ENCODE measurements at places on chromosomes 1 and 21. TPM values are rescaled to one million over a fixed set of nuclear protein-coding genes. Genes with fewer than 3 reads are reported as not detected.

GRCh38 chr1:47840393-47841190, 156.6 kb downstream of the TRABD2B start:
- no peak for DNase-seq

DNA sequence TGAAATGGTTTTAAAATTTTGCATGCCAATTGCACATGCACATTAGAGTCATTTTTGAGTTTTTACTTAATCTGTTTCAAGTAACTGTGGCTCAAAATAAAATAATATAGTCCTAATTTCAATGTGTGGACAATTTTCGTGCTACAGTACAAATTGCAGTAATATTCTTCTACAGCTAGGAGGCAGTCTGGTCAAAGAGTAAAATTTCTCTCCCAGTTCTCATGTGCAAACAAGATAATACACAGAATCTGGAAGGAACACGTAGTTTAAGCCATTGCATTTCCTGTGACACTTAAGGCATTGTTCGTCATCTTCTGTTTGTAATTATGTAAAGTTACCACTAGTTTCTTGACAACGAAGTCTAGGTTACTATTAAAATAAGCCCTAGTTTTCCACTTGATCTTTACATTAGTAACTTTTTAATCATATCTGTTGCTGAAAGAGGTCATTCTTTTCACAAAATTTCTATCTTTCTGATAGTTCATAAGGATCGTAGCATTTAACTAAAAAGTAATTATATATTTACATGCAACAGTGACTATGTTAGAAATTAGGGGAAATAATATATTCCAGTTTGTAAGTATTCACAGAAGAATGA, 28.9 kb downstream of the ODR4 start:
- peak; percentile 74 for DNase-seq

- no peak for DNase-seq
These were observed 609 bp upstream of the ATF3 start for GRCh38 chr1:212607913-212608391.

DNA sequence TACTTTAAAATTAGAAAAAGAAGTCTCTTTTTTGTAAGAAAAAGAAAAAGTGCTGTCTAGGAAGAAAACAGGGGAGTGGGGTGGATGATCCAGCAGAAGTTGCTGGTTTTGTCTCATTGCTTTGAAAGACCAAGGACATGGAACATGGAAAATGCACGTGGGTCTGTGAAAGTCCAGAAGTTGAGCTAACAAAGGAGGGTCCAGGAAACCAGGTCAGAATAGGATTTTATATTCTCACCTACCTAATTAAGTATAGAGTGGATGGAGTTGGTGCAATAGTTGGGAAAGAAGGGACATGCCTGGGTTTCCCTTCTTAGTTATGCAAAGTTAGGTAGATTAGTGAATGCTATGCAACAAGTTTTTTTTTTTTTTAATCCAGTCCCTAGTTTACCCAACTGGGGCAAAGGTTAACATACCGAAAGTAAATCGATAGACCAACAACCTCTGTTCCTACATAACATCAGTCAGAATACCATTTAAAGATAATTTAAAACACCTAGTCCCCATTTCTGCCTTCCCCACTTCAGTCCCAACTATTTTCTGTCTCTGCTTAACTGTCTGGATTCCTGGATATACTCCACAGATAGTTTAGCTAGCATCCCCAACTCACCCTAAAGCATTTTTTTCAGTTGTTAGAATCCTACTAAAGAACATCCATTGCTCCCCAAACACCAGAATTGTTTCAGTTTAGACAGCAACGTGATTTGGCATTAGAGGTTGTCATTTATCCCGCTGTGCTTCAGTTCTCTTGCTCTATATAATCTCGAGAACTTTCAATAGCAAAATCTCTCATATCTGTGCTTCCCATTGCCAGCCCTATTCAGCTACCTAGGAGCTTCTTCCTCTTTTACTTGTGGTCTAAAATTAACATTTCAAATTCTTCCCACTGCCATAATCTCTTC, 105.7 kb upstream of the PLPPR5 start:
- no peak for DNase-seq

DNA sequence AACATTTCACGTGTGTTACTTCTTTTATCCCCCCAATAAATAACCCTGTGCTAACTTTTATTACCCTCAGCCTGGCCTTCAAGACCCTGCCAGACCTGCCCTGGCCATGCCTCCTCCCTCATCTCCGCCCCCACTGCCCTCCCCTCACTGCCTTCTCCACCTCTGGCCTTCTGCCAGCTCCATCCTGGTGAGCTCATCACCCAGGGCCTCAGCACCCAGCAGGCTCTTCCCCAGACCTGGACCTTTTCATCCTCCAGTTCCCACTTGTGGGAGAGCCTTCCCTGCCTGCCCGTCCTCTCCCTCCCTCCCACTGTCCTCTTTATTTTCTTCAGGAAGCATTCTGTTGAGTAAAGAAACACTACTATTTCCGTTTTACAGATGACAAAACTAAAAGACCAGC, 72.0 kb downstream of the SLC66A1 start:
- DNase-seq: no peak

DNA sequence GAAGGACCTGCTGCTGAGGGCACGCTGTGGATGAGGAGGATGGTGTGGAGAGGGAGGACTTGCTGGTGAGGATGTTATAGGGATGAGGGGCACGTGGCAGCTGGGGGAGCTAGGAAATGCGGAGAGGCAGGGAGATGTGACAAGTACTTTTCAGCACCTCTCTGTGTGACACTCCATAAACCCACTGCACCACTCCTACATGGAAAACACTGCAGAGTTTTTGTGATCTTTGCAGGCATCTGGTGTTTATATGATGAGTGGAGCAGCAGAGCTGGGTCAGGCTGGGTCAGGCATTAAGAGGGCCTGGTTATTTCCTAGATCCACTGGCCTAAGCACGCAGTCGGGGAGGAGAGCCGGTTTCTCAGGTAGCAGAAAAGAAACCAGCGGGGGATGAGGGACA, 167.3 kb upstream of the COA6 start:
- DNase-seq: no peak

DNA sequence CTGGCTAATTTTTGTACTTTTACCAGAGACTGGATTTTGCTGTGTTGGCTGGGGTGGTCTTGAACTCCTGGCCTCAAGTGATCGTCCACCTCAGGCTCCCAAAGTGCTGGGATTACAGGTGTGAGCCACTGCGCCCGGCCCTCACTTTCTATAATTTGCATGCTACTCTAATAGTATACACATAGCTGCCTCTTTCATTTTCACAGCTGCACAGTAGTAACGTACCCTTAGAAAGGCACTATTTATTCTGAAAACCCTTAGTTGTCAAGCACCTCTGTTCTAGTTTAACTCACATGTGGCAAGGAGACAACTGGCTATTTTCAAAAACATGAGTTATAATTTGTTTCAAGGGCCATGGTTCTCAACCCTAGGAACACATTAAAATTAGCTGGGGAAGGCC, 17.2 kb downstream of the TPM3 start:
- no peak for DNase-seq

DNA sequence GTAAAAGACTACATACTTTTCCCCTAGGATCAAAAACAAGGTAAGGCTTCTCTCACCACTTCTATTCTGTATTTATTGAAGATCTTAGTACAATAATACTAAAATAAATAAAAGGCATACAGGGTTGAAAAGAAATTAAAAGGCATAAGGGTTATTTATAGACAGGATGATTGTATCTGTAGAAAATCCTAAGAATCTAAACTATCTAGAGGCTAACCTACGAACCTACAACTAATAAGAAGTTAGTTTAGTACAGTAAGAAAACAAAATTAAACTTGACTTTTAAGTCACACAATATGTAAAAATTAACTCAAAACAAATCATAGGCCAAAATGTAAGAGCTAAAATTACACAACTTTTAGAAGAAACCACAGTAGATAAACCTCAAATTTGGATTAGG, 50.4 kb upstream of the ADAM30 start:
- DNase-seq: no peak

DNA sequence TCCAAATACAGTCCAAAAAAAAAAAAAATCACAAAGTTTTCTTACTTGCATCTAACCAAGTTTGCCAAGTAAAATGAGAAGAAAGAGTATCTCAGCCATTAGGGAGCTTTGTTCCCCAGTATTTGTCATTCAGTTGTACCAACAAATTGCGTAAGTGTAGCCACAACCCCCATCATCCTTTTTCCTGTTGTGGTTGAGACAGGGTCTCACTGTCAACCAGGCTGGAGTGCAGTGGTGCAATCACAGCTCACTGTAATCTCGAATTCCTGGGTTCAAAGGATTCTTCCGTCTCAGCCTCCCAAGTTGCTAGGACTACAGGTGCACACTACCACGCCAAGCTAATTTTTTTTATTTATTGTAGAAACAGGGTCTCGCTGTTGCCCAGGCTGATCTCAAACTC, 9.5 kb downstream of the STX6 start:
- no peak for DNase-seq

GRCh38 chr1:145545055-145545454, 62.7 kb upstream of the GPR89A start:
- DNase-seq: no peak

GRCh38 chr1:202160377-202160940, at the start of gene PTPN7:
Gene PTPN7, minus strand, starts transcription at chr1:202160602. Its CDS starts 1,200 bp downstream, at chr1:202159402.
- DNase-seq: no peak

GRCh38 chr1:17207966-17208418, 3.1 kb downstream of the PADI1 start:
- DNase-seq: peak; percentile 71

- DNase-seq: no peak
These were observed 47.7 kb downstream of the CDC42BPA start for GRCh38 chr1:227270554-227270953.

- DNase-seq: no peak
These were observed 36.6 kb upstream of the GPR25 start for GRCh38 chr1:200836213-200836612.

DNA sequence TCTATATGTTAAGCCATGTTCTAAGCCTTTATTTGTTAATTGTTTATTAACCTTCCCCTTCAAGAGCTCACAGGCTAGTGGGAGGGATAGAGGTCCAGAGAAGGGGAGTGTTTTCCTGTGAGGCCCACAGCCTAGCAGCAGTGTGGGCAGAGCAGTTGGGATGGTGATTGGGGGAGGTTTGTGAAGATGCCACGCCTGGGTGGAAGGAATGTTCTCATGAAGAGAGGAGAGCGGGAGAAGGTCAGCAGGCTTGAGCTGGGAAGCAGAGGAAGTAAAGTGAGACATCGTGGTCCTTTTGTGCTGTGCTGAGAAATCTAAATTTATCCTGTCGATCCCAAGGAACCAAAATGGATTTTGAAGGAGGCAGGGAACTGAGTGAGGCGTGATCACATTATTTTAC, 42.6 kb downstream of the TRAPPC10 start:
- DNase-seq: no peak

DNA sequence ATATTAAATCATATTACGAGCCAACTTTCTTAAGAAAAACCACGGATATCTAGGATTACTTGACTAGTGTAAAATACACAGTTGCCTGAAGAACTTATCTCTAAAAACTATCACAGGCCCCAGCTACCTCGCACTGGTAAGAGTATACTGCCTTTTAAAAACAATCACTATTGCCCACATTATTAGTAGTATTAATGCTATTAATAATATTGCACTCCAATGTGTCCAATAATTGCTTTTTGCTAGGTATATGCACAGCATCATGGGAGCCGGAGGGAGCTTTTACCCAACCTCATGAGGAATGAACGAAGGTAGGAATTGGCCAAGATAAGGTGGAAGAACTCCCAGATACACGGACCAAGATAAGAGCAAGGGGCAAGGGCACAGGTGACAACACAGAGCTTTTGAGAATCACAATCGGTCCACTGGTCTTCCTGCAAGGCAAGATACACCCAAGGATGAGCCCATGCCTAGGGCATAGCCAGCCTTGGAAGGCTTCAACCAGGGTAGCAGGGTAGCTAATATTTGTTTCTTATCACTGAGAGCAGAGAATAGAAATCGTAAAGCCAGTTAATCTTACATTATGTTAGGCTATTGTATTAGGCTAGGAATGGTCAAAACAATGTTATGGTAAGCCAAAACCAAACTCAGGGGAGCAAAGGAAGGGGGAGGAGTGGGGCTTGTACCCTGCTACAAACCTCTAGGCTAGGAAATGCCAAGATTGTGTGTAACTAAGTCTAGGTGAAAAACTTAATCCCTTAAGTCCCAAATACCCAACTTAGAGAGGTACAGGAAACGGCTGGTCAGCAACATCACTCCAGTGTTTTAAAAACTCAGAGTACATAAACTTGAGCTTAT, 9.4 kb downstream of the GLUL start:
- DNase-seq: no peak

GRCh38 chr1:156656806-156657740, 15.2 kb downstream of the BCAN start:
- DNase-seq: peak; percentile 38

The NOS1AP gene
- 0.17 TPM for total RNA-seq

The CYP4Z1 gene
- total RNA-seq: not detected

The LRRC38 gene
- total RNA-seq: not detected

The AZIN2 gene
- total RNA-seq: 3.9 TPM

The LINGO4 gene
- total RNA-seq: not detected

The KIF14 gene
- total RNA-seq: 13.5 TPM

The FCRL1 gene
- total RNA-seq: not detected

The PCAT6 gene
- 0.47 TPM for total RNA-seq

The AIDA gene
- 20.1 TPM for total RNA-seq

The DISP1 gene
- total RNA-seq: 3.8 TPM

The UMODL1 gene
- not detected for total RNA-seq
